ENCODE measurements at places on chromosomes 5 and 9. TPM values are rescaled to one million over a fixed set of nuclear protein-coding genes. Genes with fewer than 3 reads are reported as not detected.
A peak's percentile ranks its signal among the peaks of the same experiment; 100 is the strongest.

CDK7 gene
- total RNA-seq = 5.2 TPM

DAP gene
- total RNA-seq = 47.9 TPM

GRIA1 gene
- 1.5 TPM for total RNA-seq

TYRP1 gene
- total RNA-seq = not detected

ADAMTSL1 gene
- total RNA-seq = 24.3 TPM

PCDHGA11 gene
- total RNA-seq = 9.2 TPM

KLF4 gene
- 120 TPM for total RNA-seq

CYLC2 gene
- total RNA-seq = not detected

LOX gene
- 23.4 TPM for total RNA-seq

LRRC70 gene
- 4.6 TPM for total RNA-seq

CXCL14 gene
- total RNA-seq = 171 TPM

DNA sequence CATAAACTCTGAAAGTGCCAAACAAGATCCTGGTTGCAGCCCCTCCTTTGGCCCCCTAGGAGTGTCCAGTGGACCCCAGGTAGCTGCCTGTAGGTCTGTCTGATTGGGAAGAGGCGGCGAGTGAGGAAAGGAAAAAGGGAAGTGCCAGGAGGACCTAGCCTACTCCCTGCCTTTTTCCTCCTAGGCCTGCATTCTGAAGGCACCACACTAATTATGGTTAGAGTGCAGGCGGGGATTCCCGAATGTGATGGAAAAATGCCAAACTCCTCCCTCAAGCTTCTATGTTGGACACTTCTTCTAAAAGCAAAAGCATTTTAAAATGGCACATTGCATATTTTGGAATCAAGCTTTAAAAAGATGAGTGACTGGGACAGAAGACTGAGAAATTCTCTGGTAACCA is 83.2 kb upstream of the SMIM15 start:
- peak overlapping the region; percentile 36 for H3K27ac ChIP-seq
- no peak overlapping the region for H3K4me3 ChIP-seq
- no peak for DNase-seq
- H3K4me1 ChIP-seq = no peaks in the 10 kb centered on the region
- H3K27me3 ChIP-seq = no peaks in the 10 kb centered on the region
- no peaks in the 10 kb centered on the region for H3K36me3 ChIP-seq

DNA sequence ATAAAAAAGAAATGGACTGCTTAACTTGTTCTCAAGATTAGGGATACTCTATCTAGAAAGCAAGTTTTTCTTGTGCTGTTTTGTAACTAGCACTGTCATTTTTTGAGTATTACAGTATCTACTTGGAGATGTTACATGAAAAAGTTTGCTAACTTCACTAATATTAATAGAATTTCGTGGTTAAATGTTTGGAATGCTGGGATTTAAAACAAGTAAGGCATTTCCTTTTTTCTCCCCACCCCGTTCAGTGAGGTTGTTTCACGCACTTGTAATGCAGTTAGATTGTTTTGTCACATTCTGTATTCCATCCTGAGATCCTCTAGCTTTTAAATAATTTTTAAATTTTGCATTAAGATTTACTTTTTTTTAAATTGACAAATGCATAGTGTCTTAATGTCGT is 20.0 kb upstream of the TEK start:
- no peak overlapping the region for H3K27ac ChIP-seq
- DNase-seq = no peak
- H3K27me3 ChIP-seq = no peaks in the 10 kb centered on the region
- H3K4me3 ChIP-seq = no peak overlapping the region
- H3K36me3 ChIP-seq = no peaks in the 10 kb centered on the region

DNA sequence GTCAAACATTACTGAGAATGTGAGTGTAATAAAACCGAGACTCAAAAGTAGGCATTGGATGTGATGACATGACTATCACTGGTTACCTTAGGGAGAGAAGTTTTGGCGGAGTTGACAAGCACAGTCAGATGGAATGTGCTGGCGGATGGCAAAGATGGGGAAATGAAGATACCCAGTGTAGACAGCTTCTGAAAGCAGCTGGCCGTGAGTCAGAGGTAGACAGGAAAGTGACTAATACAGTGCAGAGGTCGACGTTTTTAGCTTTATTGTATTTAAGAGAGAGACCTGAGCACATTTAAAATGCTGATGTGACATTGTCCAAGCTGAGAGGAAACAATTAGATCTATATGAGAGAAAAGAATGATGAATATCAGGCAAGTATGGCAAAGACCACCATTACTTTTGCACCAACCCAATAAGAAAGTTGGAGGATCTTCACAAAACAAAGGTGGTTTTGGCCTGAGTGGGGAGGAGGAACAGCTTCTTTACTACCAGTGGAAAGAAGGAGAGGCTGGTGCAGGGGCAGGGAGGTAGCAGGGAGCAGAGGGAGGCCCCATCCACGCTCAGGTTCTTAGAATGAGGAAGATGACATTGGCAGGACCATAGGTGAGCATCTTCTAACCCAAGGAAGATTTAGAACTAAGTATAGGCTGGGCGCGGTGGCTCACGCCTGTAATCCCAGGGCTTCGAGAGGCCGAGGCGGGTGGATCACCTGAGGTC is 36.7 kb upstream of the KCNIP1 start:
- H3K4me3 ChIP-seq = no peak overlapping the region
- no peaks in the 10 kb centered on the region for H3K27me3 ChIP-seq
- no peak overlapping the region for H3K27ac ChIP-seq

GRCh38 chr5:41935544-41935943 is 10.5 kb downstream of the FBXO4 start:
- no peaks in the 10 kb centered on the region for H3K27me3 ChIP-seq
- DNase-seq = no peak
- H3K27ac ChIP-seq = no peak overlapping the region
- H3K4me1 ChIP-seq = no peaks in the 10 kb centered on the region
- no peaks in the 10 kb centered on the region for H3K36me3 ChIP-seq

GRCh38 chr5:59537961-59538749 is 355.4 kb downstream of the PDE4D start:
- no peaks in the 10 kb centered on the region for H3K4me1 ChIP-seq
- H3K27ac ChIP-seq = no peak overlapping the region
- DNase-seq = no peak
- H3K4me3 ChIP-seq = no peak overlapping the region
- no peaks in the 10 kb centered on the region for H3K27me3 ChIP-seq

GRCh38 chr9:89606049-89606623 is 1.3 kb downstream of the GADD45G start:
- peak overlapping the region; percentile 92 for H3K27ac ChIP-seq
- H3K4me1 ChIP-seq = peaks cover 22% of the 10 kb centered on the region
- DNase-seq = peak; percentile 56
- no peaks in the 10 kb centered on the region for H3K27me3 ChIP-seq
- no peaks in the 10 kb centered on the region for H3K36me3 ChIP-seq

DNA sequence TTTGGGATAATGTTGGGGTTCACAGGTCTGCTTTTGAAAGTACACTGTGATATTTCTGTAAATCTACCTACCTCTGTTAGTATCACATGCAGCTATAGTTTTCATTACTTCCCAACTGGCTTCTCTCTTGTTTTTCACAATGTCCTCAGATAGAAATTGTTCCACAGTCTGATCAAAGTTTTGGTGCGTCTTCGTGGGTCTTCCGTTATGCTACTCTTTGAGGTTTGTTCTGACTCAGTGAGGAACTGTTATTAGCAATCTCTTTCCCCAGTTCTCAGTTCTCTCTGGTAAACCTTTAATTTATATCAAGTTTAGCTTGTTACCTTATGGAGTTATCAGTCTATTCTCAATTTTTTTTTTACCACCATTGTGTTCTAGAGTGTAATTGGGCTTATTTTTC is 2061.2 kb upstream of the CDH9 start:
- H3K27ac ChIP-seq = no peak overlapping the region
- DNase-seq = no peak
- H3K27me3 ChIP-seq = no peaks in the 10 kb centered on the region
- no peaks in the 10 kb centered on the region for H3K4me1 ChIP-seq
- H3K4me3 ChIP-seq = no peak overlapping the region
- H3K36me3 ChIP-seq = no peaks in the 10 kb centered on the region

DNA sequence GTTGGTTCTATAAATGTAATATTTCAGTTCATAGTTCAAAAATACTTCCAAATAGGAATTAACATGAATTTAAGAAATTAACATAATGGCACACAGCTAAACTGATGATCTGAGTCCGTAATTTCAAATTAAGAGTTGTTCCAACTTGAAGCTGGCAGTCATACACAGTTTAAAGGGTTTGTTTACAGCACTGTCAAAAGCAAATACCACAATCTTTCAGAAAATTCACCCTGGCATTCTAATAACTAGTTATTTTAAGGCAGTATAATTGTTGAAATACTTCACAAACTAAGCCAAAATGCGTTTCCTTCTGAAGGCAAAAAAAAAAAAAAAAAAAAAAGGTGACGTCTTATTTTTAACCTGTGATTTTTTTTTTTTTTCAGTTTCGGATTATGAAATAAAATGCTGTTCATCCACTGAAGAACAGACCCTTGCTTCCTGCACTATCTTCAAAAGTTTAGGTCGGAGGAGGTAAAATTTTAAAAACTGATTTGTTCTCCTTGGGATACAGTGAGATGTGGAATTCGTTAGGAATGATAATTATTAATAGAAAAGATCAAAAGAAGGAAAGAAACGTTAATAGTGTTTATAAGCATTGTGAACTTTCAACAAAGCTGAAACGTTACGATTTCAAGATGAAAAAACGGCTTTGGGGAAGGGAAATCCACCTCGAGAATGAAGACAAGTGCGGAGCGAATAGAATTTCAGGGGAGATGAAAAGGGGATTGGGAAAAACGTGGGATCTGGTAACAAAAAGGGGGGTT is 850 bp downstream of the IL6ST start:
- no peaks in the 10 kb centered on the region for H3K27me3 ChIP-seq
- DNase-seq = no peak
- H3K27ac ChIP-seq = peak overlapping the region; percentile 99
- H3K36me3 ChIP-seq = no peaks in the 10 kb centered on the region

GRCh38 chr5:10586555-10586954 is 22.7 kb downstream of the ANKRD33B start:
- peaks cover 11% of the 10 kb centered on the region for H3K36me3 ChIP-seq
- no peak overlapping the region for H3K27ac ChIP-seq

- no peaks in the 10 kb centered on the region for H3K36me3 ChIP-seq
- DNase-seq = no peak
- no peaks in the 10 kb centered on the region for H3K27me3 ChIP-seq
- no peaks in the 10 kb centered on the region for H3K4me1 ChIP-seq
- H3K27ac ChIP-seq = no peak overlapping the region
These were observed 240.2 kb upstream of the SEMA6A start for GRCh38 chr5:116814626-116815385.

GRCh38 chr5:157266286-157267007 is 524 bp downstream of the CYFIP2 start:
- DNase-seq = no peak
- H3K4me1 ChIP-seq = peaks cover 27% of the 10 kb centered on the region
- H3K36me3 ChIP-seq = no peaks in the 10 kb centered on the region

- H3K4me3 ChIP-seq = no peak overlapping the region
- H3K36me3 ChIP-seq = no peaks in the 10 kb centered on the region
- DNase-seq = no peak
- H3K27ac ChIP-seq = no peak overlapping the region
- H3K27me3 ChIP-seq = no peaks in the 10 kb centered on the region
These were observed 210.1 kb downstream of the TARS1 start for GRCh38 chr5:33650911-33651310.

GRCh38 chr9:125095821-125096443 is 47.4 kb downstream of the SCAI start:
- H3K4me3 ChIP-seq = no peak overlapping the region
- no peaks in the 10 kb centered on the region for H3K36me3 ChIP-seq
- H3K27ac ChIP-seq = no peak overlapping the region
- H3K4me1 ChIP-seq = no peaks in the 10 kb centered on the region
- DNase-seq = no peak
- H3K27me3 ChIP-seq = no peaks in the 10 kb centered on the region

DNA sequence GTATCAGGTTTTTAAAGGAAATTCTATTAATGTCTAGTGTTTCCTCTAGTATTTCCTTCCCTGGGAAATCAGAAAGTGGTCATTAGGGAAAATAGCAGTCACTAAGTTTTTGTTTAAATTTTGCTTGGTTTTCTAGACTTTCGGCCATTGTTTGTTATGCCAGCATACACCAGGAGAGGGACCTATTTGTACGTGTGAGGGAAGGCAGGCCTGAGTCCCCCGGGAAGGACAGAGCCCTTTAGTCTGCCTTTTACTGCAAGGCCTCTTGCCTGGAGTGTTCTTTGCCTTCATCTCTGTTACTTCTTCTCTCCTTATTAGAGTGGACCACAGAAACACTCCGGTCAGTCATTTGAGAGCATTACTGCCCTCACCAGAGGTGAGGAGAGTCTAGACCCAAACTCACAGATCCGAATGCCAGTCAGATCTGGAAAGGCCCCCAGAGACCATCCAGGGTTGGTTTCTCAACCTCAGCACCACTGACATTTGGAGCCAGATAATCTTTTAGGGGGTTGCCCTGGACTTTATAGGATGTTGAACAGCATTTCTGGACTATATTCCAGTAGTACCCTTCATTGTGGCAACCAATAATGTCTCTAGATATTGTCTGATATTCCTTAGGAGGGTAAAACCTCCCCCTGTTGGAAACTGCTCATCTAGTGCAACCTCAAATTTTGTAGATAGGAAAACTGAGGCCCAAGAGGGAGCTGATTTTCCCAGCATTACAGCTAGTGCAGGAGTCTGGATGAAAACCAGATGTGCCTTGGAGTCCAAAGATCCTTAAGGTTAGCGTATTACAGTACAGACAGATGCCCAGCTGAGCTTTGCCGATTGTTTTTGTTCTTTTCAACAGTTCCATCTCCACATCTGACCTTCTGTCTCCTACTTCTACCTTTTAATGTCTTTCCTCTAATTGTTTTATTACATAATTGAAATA is 93.0 kb upstream of the NIPAL4 start:
- H3K4me1 ChIP-seq = no peaks in the 10 kb centered on the region
- H3K4me3 ChIP-seq = no peak overlapping the region
- H3K27me3 ChIP-seq = no peaks in the 10 kb centered on the region

DNA sequence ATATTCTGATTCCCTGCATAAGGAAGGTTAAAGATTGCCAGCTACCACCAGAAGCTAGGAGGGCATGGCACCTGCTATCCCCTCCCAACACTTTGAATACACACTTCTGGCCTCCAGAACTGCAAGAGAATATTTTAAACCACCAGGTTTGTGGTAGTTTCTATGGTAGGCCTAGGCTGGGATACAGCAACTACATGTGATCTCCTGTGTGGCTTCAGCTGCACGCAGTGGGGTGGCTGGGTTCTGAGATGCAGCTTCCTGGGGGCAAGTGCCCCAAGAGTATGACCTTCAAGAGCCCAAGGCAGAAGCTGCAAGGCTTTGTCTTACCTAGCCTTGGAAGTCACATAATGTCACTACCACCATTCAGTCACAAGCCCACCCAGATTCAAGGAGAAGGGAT is 39.6 kb downstream of the GCNT4 start:
- H3K4me3 ChIP-seq = no peak overlapping the region
- DNase-seq = no peak
- H3K36me3 ChIP-seq = no peaks in the 10 kb centered on the region
- H3K4me1 ChIP-seq = no peaks in the 10 kb centered on the region

- DNase-seq = no peak
- no peak overlapping the region for H3K4me3 ChIP-seq
- H3K4me1 ChIP-seq = no peaks in the 10 kb centered on the region
These were observed 450.8 kb upstream of the WWC1 start for GRCh38 chr5:167840527-167841130.

- no peaks in the 10 kb centered on the region for H3K4me1 ChIP-seq
- no peak overlapping the region for H3K27ac ChIP-seq
- no peak overlapping the region for H3K4me3 ChIP-seq
- DNase-seq = no peak
These were observed 64.1 kb downstream of the PJA2 start for GRCh38 chr5:109345699-109346098.

All from tibial nerve (tissue), 4 donors.